ENCODE measurements at places on chromosomes 16 and 17.
A peak's percentile ranks its signal among the peaks of the same experiment; 100 is the strongest.

- no peak for DNase-seq
Measured at GRCh38 chr16:28166394-28167208, 45.2 kb downstream of the XPO6 start.

DNA sequence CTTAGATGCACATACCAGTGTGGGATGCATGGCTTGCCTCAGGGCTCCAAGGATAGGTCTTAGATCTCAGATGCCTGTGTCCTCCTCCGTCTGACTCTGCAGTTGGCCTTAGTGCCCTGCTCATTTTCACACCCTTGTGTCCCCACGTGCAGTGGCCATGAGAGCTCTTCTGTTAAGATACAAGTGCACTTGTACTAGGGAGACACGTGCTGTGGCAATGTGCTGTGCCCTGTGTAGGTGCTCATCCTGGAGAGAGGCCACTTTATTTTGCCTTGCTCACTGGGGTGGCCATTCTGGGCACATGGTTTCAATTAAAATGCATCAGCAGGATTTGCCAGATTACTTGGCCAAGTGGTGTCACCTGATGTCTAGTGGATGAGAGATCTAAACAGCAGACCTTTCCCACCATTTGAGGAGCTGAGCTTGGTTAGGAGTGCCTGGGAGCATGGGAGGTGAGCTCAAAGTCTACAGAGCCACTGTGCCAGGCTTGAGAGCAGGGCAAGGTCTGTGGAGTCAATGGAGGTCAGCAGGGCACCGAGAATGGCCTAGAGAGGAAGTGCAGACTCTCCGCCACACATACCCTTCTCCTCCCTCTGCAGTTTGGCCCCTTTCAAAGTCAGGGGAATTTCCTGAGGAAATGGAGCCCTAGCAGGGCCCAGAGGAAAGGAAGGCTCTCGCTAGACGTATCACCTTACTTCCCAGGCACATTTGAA, 25.2 kb upstream of the SMPD3 start:
- DNase-seq, result no peak

- DNase-seq, result no peak
Measured at GRCh38 chr16:72018470-72018869, 9.9 kb downstream of the DHODH start.

- no peak for DNase-seq
Measured at GRCh38 chr16:72989579-72990551, 58.1 kb downstream of the ZFHX3 start.

DNA sequence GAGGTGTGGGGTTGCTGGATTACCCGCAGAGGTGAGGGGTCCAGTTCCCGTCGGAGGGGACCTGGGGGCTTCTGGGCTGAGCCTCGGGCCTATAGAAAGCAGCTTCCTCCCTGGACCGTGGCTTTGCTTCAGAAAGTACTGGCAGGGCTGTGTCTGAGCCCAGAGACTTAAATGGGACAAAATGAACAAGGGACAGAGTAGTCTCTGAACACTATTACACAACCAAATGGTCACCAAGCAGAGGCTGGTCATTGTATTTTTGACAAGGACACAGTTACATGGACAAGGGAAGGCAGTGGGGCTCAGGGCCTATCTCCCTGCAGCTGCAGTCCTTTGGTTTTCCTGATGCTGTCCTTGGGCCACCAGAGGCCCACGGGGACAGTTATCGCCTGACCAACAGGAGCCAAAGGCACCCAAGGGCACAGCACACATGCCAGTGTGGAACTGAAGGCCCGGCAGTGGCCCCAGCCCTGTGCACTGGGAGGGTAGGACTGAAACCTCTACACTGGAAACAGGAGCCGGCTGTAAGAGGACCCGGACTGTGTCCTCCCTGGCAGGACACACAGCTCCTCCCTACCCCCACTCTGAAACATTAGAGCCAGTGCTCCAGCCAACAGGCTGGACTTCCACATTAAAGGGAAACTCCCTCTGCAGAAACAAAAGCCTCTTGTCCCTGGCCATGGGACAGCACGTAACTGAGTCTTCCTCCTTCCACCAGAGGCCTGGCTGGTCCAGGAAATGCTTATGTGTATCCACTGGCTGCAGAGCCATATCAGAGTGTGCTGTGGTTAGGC, 26.0 kb upstream of the ERN1 start:
- DNase-seq, result no peak

- no peak for DNase-seq
Measured at GRCh38 chr17:77526259-77526711, 385.5 kb downstream of the SEC14L1 start.

GRCh38 chr16:58195344-58195743, 2.6 kb downstream of the CSNK2A2 start:
- no peak for DNase-seq

- no peak for DNase-seq
Measured at GRCh38 chr17:62059414-62059813, 5.7 kb downstream of the MED13 start.

- DNase-seq, result no peak
Measured at GRCh38 chr17:41284546-41284945, 9.0 kb downstream of the KRTAP9-7 start.

DNA sequence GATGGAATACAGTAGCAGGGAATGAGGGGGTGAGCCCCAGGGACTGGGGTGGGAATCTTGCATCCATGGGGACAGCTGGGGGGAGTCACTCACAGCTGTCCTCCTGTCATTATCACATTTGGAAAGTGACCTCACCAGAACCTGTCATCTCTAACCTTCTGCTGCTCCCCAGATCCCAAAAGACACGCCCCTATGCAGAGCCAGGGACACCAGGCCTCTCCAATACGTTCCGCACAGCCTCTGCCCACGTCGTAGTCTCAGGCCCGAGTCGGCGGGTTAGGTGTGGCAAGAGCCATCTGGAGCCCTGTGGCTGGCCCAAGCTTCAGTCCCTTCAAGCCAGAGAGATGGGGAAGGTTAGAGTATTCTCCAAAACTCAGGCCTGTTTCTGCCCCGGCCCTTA, 214.3 kb downstream of the ENGASE start:
- DNase-seq, result no peak

DNA sequence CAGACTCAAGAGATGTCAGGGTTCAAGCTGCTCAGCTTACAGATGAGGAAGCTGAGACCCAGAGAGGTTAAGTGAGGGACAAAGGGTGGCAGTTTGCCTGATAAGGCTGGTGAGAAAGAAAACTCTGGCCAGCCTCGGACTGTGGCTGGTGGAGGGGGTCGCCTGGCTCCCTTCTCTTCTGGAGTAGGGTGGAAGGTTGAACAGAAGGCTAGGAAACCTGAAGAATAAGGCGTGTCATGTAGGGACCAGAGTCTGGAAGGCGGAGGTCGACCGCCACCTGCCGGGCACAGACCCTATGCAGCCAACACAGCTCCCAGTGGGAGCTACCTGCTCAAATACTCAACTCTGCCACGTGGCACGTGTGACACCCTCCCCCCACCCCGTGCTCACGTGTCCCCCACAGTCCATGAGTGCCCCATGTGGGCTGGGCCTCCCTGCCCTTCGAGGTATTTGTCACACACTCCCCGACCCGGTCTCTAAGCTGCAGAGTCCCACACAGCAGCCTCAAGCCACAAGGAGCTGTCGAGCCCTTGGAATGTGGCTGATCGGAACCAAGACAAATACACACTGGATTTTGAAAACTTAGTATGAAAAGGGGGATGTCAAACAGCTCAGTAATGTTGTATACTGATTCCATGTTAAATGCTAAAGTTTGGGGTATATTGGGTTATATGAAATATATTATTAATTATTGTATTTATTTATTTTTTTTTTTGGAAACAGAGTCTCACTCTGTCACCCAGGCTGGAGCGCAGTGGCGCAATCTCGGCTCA, 11.8 kb downstream of the HID1 start:
- DNase-seq, result no peak

- no peak for DNase-seq
Measured at GRCh38 chr16:82671741-82672140, 45.0 kb downstream of the CDH13 start.

GRCh38 chr17:73722165-73722564, 77.9 kb upstream of the SDK2 start:
- no peak for DNase-seq

GRCh38 chr17:47687328-47687690, 6.7 kb upstream of the TBKBP1 start:
- DNase-seq, result no peak

DNA sequence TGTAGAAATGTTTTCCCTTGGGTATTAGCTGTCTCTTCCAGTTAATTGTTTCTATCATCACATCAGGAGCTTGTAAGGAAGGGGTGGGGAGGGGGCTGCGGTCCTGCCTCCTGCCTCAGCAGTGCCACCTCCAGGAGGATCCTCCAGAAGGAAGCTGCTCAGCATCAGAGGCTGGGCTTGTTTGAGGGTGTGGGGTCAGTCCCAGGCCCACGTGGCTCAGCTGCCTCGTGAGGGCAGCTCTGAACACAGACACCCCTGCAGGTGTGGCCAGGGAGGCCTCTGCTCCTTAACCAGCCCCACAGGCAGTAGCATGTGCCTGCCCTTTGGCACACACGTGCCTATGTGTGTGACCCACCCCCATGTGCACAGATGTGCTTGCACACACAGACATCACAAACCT, 46.3 kb downstream of the MRM1 start:
- no peak for DNase-seq

DNA sequence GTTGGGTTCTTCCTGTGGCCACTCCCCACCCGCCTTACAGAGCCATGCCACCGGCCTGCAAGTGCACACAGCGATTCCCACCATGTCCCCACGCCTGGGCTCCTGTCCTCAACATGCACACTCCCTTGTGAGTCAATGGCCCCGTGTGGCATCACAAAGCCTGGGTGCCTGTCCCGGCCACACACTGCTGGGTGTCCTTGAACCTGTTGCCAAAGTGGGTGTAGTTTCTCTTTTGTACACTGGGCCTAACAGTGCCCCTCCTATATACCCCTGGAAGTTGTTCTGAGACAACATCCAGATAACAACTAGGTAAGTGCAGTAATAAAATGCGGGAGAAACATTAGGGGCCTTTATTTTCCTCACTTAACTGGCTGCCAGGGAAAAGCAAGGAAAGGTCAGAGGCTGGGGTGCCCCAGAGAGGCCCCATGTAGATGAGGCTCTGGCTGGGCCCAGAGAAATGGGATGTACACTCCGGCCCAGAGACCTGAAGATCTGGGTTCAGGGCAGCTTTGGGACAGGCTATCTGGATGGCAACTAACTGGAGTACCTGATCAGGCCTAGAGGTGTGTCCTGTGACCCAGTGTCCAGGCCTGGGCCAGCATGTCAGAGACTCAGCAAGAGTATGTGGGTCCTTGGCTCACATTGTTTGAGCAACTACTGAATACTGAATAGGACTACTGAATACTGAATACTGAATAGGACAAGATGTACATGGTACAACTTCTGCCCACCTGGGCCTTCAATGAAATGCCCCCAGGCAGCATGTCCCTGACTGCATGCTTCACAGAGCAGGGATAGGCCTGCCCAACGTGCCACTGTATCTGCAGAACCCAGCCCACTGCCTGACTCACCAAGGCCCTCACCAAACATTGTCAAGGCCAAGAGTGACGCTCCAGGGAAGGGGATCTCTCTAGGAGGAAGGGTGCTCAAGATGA, 8.3 kb downstream of the ABCC3 start:
- no peak for DNase-seq

- DNase-seq, result no peak
Measured at GRCh38 chr16:67563708-67564468, 1.6 kb downstream of the CTCF start.

- no peak for DNase-seq
Measured at GRCh38 chr17:20996724-20997615, 45.8 kb downstream of the USP22 start.

- DNase-seq, result no peak
Measured at GRCh38 chr17:74049167-74049966, 154.1 kb upstream of the RPL38 start.

DNA sequence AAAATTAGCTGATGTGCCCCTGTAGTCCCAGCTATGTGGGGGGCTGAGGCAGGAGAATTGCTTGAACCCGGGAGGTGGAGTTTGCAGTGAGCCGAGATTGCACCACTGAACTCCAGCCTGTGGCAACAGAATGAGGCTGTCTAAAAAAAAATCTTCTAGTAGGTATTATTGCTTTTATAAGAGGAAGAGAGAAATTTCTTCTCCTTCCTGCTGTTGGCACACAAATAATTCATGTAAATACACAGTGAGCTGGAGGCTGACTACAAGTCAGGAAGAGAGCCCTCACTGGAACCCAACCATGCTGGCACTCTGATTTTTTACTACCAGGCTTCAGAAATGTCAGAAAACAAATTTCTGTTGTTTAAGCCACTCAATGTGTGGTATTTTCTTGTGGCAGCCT, 6.7 kb downstream of the PRDM7 start:
- no peak for DNase-seq

- DNase-seq, result no peak
Measured at GRCh38 chr16:49766225-49766624, 89.7 kb downstream of the ZNF423 start.

DNA sequence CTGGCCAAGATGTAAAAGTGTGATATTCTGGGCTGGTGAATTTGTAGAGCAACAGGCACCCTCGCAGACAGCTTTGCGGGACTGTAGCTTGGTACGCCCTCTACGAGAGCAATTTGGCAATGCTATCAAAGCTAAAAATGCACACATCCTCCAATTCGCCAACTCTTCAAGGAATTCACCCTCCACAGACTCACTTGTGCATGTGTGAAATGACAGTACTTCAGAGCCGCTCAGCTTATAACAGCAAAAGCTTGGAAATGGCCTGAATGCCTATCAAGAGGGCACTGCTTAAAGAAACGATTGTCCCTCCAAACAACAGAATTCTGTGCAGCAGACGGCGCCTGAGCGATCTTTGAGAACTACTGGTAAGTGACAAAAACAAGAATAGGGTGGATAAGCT, 130.8 kb downstream of the SDK2 start:
- DNase-seq, result no peak

GRCh38 chr17:50396261-50397110, 837 bp downstream of the LRRC59 start:
- DNase-seq, result no peak

GRCh38 chr16:70331588-70332358, 14.9 kb upstream of the DDX19A start:
- DNase-seq, result peak; percentile 39

DNA sequence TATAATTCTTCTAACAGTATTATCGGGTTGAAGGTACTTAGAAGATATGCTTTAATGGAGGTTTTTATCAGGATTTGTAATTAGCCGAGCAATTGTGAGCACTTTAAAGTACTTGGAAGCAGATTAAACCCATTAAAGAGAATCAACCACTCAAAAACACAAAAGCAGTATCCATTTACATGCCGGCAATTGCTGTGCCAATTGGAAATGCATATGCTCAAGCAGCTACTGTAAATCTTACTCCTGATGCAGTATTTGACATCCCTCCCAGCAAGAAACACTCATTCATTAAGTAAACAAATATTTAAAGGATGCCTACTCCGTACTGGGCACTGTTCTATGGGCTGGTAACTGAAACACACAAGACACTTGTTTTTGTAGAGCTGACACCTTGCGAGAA, 11.4 kb upstream of the CCL1 start:
- no peak for DNase-seq

DNA sequence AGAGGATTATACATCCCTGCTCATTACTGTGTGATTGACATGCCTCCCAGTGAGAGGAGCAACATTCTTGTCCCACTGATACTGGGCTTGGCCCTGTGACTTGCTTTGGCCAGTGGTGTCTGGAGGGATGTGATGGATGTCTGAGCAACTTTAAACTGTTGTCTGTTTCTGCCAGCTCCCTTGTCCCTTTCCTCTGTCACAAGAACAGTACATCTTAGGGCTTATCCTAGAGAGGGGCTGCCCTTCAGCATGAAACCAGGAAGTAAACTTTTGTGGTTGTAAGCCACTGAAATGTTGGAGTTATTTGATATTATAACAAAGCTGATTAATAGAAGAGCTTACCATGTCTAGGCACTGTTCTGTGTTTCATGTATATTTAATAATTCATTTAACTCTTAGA, 82.9 kb upstream of the GPRC5B start:
- DNase-seq, result peak; percentile 6
